Right ventricle myocardium inferior (tissue), 1 donor: ENCODE measurements at places on chromosomes 5 and 9. TPM values are rescaled to one million over a fixed set of nuclear protein-coding genes. Genes with fewer than 3 reads are reported as not detected.

NFX1 gene
- total RNA-seq, result 29.3 TPM

NOTCH1 gene
- total RNA-seq, result 18.7 TPM

EXOSC3 gene
- 17.0 TPM for total RNA-seq

FCN2 gene
- total RNA-seq, result not detected

RBM22 gene
- 30.5 TPM for total RNA-seq

TNFSF8 gene
- 0.57 TPM for total RNA-seq

NTNG2 gene
- 1.4 TPM for total RNA-seq

PHPT1 gene
- total RNA-seq, result 358 TPM

DPYSL3 gene
- 22.1 TPM for total RNA-seq

FOXD4L5 gene
- total RNA-seq, result not detected
